Non-pigmented ciliary epithelial cell (primary cell): ENCODE measurements at places on chromosomes 5 and 9.

GRCh38 chr5:27240791-27241190 is 202.4 kb upstream of the CDH9 start:
- peak; percentile 14 for DNase-seq

GRCh38 chr5:393846-394275 is 49.1 kb upstream of the EXOC3 start:
- DNase-seq: no peak

DNA sequence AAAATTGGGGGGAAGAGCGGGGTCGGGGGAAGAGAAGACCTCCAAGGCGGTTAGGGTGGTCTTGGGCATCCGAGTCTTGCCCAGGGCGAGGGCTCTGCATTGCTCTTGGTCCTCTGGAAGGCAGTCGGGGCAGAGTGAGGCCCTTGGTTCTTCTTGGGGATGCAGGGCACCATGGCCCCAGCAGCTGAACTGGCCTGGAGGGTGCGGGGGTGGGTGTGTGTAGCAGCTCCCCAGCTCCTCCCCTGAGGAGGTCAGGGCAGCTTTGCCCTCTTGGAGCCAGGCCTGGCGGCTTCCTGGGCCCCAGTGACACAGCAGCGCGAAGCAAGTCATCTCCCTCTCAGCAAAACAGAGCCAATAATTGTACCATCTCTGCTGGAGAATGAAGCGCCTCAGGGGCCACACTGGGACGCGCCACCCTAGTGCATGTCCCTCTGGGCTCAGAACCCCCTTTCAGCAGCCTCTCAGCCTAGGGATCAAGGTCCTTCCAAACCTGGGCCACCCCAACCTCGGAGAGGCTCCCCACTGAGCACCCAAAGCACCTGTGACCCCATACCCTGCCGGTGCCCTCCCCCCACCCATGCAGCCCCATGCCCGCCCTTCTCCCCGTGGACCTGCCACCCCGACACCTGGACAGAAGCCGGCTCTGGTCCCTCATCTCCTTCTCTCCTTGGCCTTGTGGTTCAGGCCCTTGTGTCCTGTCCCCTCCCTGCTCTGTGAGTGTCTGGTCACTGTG is 10.4 kb upstream of the RXRA start:
- DNase-seq: no peak

DNA sequence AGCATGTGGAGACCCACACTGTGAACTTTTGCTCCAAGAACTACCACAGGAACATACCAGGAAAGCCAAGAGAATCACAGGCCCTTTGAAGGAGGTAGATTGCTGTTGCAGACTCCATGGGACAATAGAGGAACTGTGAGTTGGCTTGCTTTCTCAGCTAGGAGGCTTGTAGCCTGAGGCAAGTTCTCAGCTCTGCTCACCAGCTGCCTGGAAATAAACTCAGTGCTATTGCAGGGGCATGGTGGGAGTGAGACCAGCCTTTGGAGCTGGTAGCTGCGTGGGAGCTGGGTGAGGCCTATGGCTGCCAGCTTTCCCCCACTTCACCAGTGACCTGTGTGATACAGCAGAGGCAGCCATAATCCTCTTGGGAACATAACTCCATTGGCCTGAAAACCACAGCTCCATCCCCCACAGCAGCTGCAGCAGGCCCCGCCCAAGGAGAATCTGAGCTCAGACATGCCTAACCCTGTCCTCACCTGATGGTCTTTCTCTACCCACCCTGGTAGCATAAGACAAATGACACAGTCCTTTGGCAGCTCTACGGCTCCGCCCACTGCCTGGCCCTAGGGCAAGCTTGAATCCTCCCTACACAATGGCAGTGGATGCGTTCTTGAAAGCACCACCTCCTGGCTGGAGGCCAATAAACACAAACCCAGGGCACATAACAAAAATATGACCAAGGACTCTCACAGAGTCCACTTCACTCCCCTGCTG is 389.5 kb downstream of the KIF4B start:
- no peak for DNase-seq

- no peak for DNase-seq
Observed at GRCh38 chr5:133947431-133947841, 21.0 kb downstream of the C5orf15 start.

DNA sequence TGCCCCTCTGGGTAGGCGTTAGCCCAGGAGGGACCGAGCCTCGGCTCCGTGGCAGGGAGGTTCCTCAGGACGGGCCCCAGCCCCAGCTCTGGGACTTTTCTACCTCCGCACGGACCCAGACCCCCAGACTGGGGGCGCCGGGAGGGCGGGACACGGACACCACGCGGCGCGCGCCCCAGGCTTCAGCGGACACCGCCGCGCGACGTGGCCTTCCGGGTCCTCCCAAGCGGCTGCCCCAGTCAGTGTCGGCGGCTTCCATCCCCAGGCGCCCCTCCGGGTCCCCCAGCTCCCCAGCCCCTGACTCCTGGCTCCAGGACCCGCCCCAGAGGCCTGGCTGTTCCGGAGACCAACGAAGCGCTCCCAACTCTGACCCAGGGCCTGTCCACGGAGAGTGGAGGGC is 3.1 kb downstream of the LCNL1 start:
- DNase-seq: no peak

GRCh38 chr5:61115968-61116367 is 46.3 kb downstream of the SMIM15 start:
- no peak for DNase-seq

GRCh38 chr9:128073253-128073886 is 5.3 kb downstream of the SLC25A25 start:
- DNase-seq: no peak

DNA sequence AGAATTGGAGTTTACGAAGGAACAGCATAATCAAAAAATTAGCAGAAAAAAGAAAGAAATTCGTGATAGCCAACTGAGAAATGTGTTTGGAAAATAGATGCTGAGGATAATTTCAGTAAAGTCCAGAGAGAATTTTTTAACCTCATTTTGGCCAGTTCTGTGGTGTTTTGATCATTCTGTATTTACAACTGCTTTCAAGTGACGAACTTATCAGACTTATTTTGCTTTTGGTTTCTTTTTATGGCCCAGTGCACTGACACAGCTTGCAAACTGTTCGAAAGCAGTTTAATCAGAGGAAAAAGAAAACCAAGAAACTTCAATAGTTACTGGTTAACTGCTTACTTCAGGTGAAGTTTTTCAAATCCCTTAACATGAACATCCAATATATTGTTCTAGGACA is 1.9 kb downstream of the SDHA start:
- no peak for DNase-seq

DNA sequence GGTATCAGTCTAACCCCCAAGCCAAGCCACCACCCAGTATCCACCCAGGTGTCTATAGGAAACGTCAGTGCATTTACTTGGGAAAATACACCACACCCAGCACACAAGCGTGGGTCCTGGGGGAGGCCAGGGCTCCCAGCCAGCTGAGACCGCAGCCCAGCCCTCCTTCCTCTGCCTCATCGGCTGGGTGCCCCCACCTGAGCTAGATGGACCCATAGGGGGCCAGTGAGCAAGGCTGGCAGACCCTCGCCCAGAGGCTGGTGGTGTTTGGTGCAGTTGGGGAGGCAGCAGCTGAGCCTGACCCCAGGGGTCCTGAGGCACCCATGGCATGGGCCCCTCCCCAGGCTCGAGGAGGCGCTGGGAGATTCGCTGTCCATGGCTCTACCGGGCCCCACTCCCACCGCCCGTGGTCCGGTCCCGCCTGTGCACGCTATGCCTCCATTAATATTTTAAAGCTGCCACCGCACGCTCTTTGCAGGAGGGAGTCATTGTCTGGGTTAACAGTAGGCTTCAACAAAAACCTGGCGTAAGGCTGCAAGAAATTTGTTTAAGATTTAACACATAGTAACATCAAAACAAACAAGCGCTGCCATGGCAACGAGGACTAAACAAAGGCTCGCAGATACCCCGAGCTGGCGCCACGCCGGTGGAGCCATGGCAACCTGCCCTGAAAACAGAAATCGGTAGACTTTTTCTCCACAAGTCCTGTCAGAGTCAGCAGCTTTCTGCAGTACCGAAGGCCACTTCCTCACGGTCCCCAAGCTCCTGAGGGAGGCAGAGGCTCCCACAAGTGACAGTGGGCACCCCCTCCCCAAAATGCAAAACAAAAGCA is 20.6 kb downstream of the TPPP start:
- peak; percentile 17 for DNase-seq

DNA sequence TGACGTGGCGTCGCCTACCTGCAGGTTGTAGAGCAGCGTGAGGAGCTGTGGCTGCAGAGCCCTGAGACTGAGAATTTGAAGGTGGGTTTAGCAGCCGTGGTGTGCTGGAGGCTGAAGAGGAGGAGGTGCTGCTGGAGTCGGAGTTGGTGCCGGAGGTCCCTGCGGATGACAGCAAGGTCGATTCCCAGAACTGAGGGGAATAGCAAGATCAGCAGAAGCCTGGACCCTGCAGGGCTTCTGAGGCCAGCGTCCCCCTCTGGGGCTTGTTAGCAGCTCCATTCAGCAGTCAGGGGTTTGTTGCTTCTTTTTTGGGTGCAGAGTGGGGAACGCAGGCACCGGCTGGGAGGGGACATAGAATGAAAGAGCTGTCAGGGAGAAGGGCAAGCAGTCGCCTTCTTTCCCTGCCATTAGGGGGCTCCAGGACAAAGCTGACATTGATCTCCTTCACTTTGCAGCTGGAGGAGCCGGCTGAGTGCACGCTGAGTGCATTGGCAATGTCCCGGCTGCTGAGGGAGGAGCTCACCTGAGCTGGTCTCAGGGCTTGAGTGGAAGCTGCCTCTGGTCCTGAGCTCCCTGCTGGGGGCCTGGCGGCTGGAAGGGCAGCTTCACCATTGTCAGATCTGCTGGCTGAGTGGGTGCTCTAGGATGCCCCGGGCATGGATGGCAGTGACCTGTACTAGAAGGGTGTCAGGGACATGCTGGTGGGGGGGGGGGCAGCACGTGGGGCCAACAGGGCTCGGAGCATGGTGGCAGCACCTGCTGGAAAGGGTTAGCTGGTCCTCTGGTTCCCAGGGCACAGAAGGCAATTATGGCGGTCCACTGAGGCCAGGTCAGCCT is 20.8 kb downstream of the OBP2B start:
- no peak for DNase-seq

- no peak for DNase-seq
Observed at GRCh38 chr9:131097126-131097947, 1.0 kb downstream of the AIF1L start.

GRCh38 chr5:16799796-16800195 is 136.3 kb downstream of the MYO10 start:
- DNase-seq: no peak

GRCh38 chr9:126973651-126974529 is 59.3 kb downstream of the RALGPS1 start:
- DNase-seq: no peak

GRCh38 chr5:163993126-163993525 is 487.7 kb downstream of the MAT2B start:
- DNase-seq: no peak

- DNase-seq: no peak
Observed at GRCh38 chr5:171858303-171858702, 72.7 kb downstream of the SMIM23 start.

- no peak for DNase-seq
Observed at GRCh38 chr5:82246960-82247574, 31.1 kb downstream of the RPS23 start.

GRCh38 chr9:124477211-124477647 is 27.0 kb downstream of the ADGRD2 start:
- DNase-seq: no peak

GRCh38 chr9:15357050-15357653 is 50.1 kb upstream of the TTC39B start:
- DNase-seq: no peak

- DNase-seq: no peak
Observed at GRCh38 chr9:71861618-71862017, 49.4 kb downstream of the ABHD17B start.

DNA sequence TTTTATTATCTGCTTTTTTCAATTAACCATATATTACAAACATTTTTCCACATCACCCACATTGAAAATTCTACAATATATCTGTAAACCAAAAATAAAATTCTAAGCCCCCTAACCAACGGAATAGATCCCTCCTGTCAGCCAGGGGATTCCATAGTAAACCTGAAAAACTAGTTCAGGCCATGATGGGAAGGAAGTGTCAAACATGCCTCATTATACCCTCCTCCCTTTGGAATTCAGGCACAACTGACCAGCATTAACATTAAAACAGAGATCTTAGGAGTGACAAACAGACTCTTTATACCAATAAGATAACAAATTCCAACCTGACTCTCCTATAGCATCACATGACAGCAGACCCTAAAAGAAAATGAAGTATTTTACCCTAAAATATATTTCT is 113.7 kb upstream of the DMRT1 start:
- DNase-seq: no peak

- DNase-seq: no peak
Observed at GRCh38 chr5:40578501-40579451, 100.9 kb upstream of the PTGER4 start.

DNA sequence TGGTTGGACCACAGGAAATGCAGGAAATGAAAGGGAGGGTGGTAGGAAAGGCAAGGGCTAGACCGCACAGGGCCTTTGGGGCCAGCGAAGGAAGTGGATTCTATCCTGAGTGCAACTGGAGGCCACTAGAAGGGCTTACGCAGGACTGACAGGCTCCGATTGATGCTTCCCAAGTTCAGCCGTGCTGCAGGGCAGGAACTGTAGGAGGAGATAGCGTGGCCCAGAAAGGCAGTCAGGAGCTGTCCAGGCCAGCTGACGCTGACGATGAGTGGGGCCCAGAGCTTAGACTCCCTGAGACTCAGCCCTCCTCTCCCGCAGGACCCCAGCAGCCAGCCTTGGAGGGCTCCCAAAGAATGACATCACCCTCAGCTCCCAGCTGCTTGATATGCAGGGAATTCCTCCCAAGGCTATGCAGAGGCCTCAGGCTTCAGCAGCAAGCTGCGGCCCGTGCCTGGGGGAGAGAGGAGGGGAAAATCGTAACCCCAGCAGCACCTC is 48.8 kb downstream of the KCNIP1 start:
- DNase-seq: peak; percentile 56
